ENCODE measurements at places on chromosomes 3 and 15.

DNA sequence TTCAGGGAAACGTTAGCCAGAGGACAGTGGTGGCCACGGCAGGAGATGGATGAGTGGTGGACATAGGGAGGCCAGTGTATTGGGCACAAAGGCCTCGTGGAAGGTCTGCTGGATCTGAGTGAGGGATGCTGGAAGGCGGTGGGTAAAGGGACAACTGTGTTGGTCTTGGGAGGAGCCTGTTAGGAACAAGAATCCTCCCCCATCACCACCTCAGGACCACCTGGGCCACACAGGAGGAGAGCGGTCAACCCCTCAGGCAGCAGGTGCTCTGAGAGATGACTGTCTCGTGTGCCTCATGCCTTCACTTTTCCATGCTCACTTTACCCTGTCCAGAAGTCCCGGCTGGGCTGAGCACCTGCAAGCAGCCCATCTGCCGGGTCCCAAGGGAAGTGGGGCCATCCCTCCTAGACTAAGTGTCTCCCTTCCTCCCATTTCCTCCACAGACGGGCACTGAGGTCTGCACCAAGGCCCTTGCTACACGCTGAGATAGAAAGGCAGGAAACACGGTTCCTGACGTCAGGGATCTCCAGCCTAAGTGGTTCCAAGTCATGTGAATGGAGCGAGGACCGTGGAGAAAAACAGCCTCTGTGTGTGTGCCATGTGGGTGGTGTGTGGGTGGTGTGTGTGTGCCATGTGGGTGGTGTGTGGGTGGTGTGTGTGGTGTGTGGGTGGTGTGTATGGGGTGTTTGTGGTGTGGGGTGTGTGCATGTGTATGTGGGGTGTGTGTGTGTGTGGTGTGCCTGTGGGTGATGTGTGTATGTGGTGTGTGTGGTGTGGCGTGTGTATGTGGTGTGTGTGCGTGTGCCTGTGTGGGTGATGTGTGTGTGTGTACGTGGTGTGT lies 47.8 kb upstream of the CTSH start:
- peak; percentile 15 for DNase-seq

- DNase-seq, result no peak
Measured at GRCh38 chr15:67120009-67120838, 54.8 kb downstream of the SMAD3 start.

GRCh38 chr15:56812961-56813360 lies 79.7 kb upstream of the ZNF280D start:
- DNase-seq, result no peak

- DNase-seq, result peak; percentile 75
Measured at GRCh38 chr15:85646538-85647091, 148.1 kb downstream of the KLHL25 start.

DNA sequence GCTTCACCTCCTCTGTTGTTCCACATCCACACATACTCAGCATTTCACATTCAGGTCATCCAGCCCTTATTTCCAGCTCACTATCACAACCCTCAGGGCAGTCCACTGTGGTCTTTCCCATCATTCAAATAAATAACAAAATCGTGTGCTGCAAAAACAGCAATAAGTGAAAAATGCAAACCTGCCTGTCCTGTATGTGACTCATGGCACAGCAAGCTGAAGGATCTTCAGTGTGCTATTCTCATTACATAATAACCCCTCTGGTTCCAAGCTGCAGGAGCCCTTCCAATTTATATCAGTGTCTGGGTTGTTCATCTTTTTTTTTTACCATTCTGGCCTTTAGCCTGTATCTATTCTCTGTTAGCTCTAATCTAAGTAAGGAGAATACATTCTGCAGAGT lies 185.3 kb upstream of the UBE2E2 start:
- no peak for DNase-seq

- DNase-seq, result no peak
Measured at GRCh38 chr3:72205297-72205826, 420.4 kb upstream of the PROK2 start.

DNA sequence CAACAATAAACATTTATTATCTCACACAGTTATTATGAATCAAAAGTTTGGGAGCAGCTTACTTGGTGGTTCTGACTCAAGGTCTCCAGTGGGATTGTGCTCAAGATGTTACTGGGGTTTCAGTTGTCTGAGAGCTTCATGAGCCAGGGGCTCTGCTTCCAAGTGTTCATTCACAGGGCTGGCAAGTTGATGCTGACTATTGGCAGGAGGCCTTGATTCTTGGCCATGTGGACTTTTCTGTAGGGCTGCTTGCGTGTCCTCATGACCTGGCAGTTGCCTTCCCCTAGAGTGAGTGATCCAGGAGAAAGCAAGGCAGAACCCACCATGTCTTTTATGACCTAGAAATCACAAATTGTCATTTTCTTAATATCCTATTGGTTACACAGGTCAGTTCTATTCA lies 87.2 kb upstream of the TNFAIP8L3 start:
- DNase-seq, result no peak

DNA sequence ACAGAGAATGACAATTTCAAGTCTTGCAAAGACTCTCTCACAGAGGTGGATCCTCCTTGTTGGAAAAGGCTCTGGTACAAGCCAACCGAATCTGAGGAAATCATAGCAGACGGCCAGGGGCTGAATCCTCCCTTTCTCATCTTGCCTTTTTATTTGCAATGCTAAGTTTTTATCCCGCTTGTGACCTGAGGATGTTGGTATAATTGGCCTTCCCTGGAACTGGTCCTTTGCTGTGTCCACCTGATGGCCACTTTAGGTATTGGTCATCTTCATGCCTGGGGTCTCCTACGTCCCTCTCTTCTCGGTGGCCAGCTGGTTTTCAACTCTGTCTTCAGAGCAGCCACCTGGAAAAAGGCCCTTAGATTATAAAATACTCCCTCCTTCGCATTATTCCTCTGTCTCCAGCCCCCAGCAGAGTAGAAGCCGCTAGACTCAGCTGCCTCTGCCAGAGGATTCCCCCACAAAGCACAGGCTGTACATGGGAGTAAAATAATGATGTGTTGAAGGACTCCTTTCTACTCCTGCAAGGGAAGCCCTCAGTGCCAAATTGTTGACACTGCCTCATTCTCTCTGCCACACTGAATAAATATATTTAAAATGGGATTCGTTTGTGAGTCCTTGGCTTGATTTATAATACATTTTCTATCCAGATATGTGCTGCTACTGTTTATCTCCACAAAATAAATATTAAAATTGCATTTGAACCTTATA lies 208.9 kb upstream of the CFAP20DC start:
- no peak for DNase-seq

DNA sequence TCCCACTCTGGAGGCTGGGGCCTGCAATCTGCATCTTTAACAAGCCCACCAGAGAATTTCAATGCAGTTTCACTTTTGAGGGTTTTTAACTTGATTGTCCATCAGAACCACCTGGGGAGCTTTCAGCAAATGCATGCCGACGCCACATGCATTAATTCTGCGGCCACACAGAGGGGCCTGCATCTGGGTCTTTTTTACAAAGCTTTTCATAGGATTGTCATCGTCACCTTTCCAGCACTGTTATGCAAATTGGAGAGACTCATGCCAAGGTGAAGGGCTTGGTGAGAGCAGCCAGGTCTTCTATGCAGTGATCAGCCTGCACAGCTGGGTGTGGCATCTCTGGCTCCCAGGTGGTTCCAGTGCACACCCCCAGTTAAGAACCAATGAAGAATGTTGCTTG lies 143.0 kb upstream of the CTDSPL start:
- no peak for DNase-seq

GRCh38 chr15:58522391-58522790 lies 90.6 kb downstream of the LIPC start:
- DNase-seq, result no peak

DNA sequence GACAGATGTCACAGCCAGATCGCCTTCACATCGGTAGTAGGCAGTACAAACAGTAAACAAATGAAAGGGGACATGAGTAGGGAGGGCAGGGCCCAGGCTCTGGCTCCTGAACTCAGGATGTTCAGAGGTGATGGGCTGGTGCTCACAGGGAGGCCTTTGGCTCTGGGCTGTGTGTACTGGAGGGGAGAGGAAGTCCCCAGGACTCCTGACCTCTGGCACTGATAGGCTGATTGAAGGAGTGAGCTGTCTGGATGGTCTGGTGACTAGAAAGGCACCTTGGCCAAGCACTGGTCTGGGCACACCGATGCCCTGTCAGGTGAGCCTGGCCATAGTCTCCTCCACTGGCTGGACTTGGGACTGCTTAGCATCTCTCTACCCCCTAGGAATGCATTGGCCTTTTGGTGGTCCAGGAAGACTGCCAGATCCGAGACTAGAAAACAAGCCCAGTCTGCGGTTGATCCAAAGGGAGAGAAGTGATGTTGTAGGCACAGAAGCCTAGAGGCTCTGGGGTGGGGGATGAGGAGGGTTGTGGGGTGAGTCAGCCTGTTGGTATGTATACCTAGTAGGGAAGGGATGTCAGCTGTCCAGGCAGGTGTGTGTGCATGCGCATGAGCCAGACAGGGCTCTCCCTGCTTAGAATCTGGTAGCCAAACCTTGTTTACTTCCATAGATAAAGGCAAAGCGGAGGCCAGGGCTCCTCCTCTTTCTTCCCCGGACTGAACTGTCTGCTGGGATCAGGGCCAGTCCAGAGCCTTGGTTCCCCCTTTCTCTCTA lies 1.9 kb downstream of the SPINT1 start:
- no peak for DNase-seq

DNA sequence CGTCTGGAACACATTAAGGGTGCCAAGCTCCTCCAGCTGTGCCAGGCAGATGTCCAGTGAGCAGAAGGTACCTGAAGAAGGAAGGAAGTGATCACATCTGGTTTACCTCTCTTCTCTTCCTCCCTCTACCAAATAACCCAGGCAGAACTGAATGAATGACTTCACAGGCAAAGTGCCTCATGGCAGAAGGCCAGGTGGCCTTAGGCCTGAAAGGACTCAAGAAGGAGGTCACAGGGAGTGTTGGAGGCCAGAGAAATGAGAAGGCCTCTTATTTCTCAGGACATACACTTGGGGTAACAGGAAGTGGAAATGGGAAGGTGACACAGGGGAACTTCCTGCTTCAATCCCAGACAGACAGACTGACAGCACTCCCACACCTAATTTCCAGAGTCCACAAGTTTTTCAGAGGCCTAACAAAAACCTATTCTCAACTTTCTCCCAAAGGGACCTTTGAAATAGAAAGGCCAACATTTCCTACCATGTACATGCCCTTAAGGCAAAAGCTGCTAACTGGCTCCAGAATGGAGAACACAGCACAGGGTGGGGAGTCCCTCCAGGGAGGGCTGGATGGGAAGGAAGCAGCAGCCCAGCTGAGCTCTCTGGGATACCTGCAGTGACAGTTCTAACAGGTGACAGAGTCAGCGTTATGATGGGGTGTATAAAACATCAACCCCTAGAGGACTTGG lies 17.6 kb upstream of the SIN3A start:
- no peak for DNase-seq

GRCh38 chr15:42107473-42107872 lies 13.1 kb upstream of the PLA2G4D start:
- peak; percentile 49 for DNase-seq

GRCh38 chr3:159280386-159281191 lies 478.7 kb downstream of the MFSD1 start:
- no peak for DNase-seq

- DNase-seq, result no peak
Measured at GRCh38 chr3:154981201-154981600, 98.9 kb upstream of the MME start.

DNA sequence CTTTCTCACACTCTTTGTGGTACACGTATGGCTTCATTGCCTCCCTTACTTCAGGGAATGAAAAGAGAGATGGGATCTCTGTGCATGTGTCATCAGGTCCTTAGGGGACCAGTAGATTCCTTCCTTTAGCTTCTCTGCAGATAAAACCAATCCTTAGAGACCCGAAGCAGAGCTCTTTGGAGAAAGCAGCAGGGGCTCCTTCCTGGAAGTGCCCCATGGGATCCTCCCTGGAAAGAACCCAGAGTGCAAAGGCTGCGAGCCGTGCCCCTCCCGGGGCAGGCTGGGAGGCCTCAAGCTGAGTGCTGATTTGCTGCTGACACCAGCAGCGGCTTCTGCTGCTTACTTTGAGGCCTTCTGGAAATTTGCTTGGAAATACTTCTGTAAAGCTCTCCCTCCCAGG lies 328.6 kb upstream of the RGMA start:
- DNase-seq, result no peak

DNA sequence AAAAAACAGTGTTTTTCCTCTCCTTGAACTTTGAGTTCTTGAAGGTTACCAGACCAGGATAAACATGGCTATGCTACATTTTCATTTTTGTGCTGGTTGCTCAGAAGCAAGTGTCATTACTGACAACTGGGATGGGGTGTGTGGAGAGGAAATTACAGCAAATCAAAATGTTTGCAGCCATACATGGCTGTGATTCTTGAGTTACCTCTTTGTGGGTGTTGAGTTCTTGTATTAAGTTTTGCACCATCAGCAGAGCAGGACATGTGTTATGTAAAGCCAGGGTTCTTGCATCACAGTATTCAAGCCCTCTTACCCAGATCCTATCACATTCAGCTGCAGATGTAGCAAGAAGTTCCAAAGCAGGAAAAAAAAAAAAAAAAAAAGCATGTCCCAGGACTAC lies 53.9 kb upstream of the ATOSA start:
- no peak for DNase-seq

DNA sequence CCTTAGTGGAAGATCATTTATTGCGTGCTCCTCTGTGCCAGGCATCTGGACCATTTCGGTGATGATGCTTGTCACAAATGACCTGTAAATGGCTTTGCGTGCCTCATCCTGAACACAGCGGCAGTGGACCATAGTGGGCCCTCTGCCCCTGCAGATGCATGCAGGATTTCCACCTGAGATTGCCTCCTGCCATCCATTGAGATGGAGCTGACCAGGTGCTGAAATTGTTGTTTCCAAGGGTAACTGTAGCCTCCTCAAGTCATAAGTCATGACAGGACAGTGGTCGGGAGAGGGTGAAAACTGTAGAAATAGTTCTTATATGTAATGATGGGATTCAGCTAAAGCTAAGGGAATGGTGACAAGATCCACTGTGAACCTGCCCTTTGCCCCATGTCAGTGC lies 35.5 kb downstream of the CLSTN2 start:
- no peak for DNase-seq

DNA sequence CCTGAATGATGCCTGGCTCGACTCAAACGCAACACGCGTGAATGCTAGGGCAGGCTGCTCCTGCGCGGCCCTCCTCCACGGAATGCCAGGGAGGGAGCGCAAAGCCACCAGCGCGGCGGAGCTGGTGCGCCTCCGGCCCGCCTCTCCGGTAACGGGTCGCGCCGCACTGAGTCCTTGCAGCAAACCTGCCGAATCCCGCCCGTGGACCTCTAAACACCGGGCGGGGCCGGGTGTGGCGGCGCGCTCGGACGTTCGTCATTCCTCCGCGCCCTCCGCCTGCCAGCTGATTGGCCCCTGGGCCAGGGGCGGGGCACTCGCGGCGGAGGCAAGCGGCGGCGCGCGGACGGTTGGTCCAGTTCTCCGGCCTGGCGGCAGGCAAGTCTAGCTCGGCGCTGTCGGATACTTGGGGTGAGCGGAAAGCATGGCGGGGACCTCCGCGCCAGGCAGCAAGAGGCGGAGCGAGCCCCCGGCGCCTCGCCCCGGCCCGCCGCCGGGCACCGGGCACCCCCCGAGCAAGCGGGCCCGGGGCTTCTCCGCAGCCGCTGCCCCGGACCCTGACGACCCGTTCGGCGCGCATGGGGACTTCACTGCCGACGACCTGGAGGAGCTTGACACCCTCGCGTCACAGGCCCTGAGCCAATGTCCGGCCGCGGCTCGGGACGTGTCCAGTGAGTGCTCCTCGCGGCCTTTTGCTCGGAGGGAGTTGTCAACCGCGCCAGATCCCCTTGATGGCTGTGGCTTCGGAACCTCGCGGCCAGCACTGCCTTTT lies at the start of gene ATRIP:
Gene ATRIP, plus strand, starts transcription at position 313 of the 769 bp plus-strand sequence. Its CDS starts 109 bp downstream, at position 422.
- peak; percentile 93 for DNase-seq
